Activated CD4-positive, alpha-beta memory T cell treated with anti-CD3 and anti-CD28 coated beads, Interleukin-2, amount 10 ng/mL, durations not matched to agents 7 days and 5 days (primary cell): ENCODE measurements at places on chromosomes 1 and 21. TPM values are rescaled to one million over a fixed set of nuclear protein-coding genes. Genes with fewer than 3 reads are reported as not detected.

- no peak overlapping the region for H3K4me3 ChIP-seq
- no peaks in the 10 kb centered on the region for H3K36me3 ChIP-seq
- no peaks in the 10 kb centered on the region for H3K27me3 ChIP-seq
These were observed 103.4 kb downstream of the ARHGEF10L start for GRCh38 chr1:17642943-17643342.

DNA sequence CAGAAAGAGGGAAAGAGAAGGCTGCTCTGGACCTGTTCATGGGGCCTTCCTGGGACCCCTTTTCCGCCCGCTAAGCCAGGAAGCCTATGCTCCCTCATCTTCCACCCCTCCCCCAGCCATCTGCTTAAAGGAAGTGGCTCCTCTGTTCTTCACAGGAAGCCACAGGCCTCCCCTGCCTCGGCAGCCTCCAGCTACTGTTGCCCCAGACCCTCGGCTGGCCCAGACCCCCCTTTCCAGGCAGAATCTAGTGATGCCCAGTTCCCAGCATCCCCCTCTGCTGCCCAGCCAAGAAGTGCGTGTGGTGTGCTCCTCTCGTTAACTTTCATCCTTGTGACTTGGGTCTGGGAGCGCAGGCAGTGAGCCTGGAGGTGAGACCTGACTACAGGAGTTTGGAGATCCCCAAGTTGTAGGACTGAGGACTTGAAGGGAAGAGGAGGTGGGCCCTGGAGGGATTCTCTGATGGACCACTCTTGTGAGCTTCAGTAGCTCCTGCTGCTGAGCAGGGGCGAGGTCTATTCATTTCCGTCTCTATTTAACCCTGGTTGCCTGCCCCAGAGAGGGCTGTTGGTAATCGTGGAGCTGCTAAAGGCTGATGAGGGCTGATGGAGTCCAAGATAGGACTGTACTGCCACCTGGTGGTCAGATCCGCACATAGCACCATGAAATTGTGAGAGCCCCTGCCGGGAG is 9.1 kb downstream of the IFI6 start:
- H3K4me3 ChIP-seq, result peak overlapping the region; percentile 53
- peaks cover 64% of the 10 kb centered on the region for H3K4me1 ChIP-seq
- DNase-seq, result peak; percentile 93
- H3K27me3 ChIP-seq, result no peaks in the 10 kb centered on the region
- peaks cover 31% of the 10 kb centered on the region for H3K36me3 ChIP-seq
- H3K27ac ChIP-seq, result peak overlapping the region; percentile 97

OR10J1 gene
- total RNA-seq, result not detected

GRCh38 chr1:186618401-186619170 is 61.6 kb downstream of the PTGS2 start:
- peaks cover 38% of the 10 kb centered on the region for H3K4me1 ChIP-seq
- H3K36me3 ChIP-seq, result no peaks in the 10 kb centered on the region
- no peak overlapping the region for H3K27ac ChIP-seq
- H3K4me3 ChIP-seq, result peak overlapping the region; percentile 58

DNA sequence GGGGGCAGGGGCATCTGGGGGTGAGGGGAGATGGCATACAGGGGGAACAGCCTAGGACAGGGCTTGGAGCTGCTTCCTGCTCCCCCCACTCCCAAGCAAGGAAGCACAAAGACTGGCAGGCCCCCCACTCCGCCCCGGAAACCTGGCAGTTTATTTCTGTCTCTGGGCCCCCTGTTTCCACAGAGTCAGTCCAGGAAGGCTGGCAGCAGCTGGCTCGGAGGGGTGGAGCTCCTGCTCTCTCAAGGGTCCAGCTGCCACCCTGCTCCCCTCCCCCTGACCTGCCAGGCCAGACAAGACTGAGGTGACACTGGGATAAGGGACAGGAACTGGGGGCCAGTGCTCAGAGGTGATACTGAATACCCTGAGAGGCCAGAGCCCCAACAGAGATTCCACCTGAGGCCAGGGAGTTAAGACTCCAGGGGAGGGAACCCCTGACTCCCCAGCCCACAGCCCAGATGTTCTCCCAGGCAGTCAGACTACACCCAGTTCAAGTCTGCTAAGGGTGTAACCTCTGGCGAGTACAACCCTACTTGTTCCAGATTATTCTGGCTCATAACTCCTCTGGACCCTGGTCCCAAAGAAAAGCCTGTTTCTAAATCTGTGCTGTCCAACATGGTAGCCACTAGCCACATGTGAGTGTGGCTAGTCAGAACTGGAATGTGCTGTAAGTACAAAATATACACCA is 26.3 kb downstream of the AHDC1 start:
- H3K4me1 ChIP-seq, result peaks cover 6% of the 10 kb centered on the region
- no peak overlapping the region for H3K4me3 ChIP-seq
- no peak for DNase-seq

GRCh38 chr1:223755432-223755792 is 43.1 kb downstream of the CAPN2 start:
- DNase-seq, result no peak
- H3K27me3 ChIP-seq, result no peaks in the 10 kb centered on the region
- H3K36me3 ChIP-seq, result peaks cover 80% of the 10 kb centered on the region
- no peak overlapping the region for H3K4me3 ChIP-seq

GRCh38 chr21:25456672-25457071 is 150.6 kb downstream of the MRPL39 start:
- H3K4me3 ChIP-seq, result no peak overlapping the region
- no peaks in the 10 kb centered on the region for H3K27me3 ChIP-seq
- no peak for DNase-seq
- H3K4me1 ChIP-seq, result peaks cover 45% of the 10 kb centered on the region

- H3K4me1 ChIP-seq, result peaks cover 44% of the 10 kb centered on the region
- no peaks in the 10 kb centered on the region for H3K27me3 ChIP-seq
- H3K27ac ChIP-seq, result peak overlapping the region; percentile 97
- peak overlapping the region; percentile 95 for H3K4me3 ChIP-seq
- peaks cover 41% of the 10 kb centered on the region for H3K36me3 ChIP-seq
These were observed 734 bp downstream of the MED18 start for GRCh38 chr1:28329395-28330153.

DNA sequence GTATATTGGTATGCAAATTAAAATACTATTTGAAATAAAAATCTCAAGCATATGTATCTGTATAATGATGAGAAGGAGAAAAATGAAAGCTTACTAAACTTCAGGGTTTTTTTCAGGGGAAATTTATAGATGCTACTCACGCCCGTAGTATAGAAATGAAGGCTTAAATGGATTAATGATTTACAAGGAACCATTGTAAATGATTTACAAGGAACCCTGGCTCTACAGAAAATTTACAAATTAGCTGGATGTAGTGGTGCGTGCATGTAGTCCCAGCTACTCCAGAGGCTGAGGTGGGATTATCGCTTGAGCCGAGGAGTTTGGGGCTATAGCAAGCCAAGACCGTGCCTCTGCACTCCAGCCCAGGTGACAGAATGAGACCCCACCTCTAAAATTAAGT is 150.5 kb downstream of the PCBP3 start:
- no peaks in the 10 kb centered on the region for H3K36me3 ChIP-seq
- no peak for DNase-seq
- no peaks in the 10 kb centered on the region for H3K4me1 ChIP-seq
- no peaks in the 10 kb centered on the region for H3K27me3 ChIP-seq
- H3K27ac ChIP-seq, result no peak overlapping the region

GRCh38 chr1:60898413-60898812 is 183.9 kb upstream of the NFIA start:
- no peaks in the 10 kb centered on the region for H3K36me3 ChIP-seq
- H3K4me1 ChIP-seq, result no peaks in the 10 kb centered on the region
- peaks cover 14% of the 10 kb centered on the region for H3K27me3 ChIP-seq
- no peak overlapping the region for H3K27ac ChIP-seq
- H3K4me3 ChIP-seq, result no peak overlapping the region

DNA sequence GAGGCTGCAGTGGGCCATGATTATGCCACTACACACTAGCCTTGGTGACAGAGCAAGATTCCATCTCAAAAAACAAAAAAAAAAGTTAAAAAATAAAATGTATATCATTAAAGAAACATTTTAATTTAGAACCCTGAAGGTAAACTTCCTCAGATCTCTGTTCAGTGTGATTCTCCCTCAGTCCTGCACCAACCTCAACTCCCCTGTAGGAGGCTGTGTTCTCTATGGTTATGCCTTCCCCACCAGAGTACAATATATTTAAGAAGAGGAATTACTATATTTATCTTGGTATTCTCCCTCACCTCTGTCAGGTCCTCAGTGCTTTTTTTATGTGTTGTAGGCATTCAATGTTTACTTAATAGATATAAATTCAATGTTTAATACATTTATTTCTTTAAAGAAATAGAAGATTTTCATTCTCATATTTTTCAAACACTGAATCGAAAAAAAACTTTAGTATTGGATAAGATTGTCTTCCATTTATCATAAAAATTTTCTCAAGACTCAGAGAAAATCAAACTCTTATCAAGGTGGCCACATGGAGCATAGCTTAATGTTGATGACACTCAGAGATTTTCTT is 4.8 kb upstream of the LRRC8B start:
- peak; percentile 49 for DNase-seq
- no peak overlapping the region for H3K27ac ChIP-seq
- peaks cover 13% of the 10 kb centered on the region for H3K4me1 ChIP-seq

DNA sequence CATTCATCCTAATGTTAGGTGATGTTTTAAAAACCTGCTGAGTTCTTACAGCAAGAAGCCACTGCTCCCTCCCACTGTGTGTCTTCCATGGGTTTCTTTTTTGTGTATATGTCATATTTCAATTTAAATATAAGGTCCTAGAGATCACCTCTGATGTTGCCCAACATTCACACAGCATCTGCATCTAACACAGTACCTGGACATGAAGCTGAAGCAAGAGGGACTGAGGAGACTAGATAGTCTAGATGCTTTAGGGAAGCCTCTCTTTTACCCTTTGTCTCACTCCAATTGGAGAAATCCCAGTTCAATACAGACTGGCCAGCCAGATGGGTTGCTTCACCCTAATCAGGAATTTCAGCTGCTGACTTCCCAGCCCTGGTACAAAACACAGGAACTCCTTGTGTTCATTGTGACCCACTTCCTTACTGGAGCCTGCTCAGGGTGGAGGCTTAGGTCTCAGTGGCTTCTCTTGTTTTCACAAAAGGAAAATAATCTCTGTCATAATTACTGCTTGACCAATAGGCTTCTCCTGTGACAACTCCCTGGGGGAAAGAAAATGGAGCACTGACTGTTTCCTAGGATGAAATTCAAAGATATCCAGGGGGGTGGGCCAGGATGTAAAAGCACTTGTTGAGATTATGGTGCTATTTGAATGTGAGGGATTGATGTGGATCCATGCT is 17.3 kb downstream of the BTG2 start:
- H3K27ac ChIP-seq, result peak overlapping the region; percentile 83
- peaks cover 3% of the 10 kb centered on the region for H3K27me3 ChIP-seq
- DNase-seq, result no peak
- H3K4me1 ChIP-seq, result peaks cover 85% of the 10 kb centered on the region

GRCh38 chr1:224749916-224750315 is 133.8 kb downstream of the CNIH3 start:
- no peak overlapping the region for H3K27ac ChIP-seq
- no peak for DNase-seq
- H3K36me3 ChIP-seq, result no peaks in the 10 kb centered on the region
- peaks cover 14% of the 10 kb centered on the region for H3K27me3 ChIP-seq
- H3K4me1 ChIP-seq, result peaks cover 17% of the 10 kb centered on the region

DNA sequence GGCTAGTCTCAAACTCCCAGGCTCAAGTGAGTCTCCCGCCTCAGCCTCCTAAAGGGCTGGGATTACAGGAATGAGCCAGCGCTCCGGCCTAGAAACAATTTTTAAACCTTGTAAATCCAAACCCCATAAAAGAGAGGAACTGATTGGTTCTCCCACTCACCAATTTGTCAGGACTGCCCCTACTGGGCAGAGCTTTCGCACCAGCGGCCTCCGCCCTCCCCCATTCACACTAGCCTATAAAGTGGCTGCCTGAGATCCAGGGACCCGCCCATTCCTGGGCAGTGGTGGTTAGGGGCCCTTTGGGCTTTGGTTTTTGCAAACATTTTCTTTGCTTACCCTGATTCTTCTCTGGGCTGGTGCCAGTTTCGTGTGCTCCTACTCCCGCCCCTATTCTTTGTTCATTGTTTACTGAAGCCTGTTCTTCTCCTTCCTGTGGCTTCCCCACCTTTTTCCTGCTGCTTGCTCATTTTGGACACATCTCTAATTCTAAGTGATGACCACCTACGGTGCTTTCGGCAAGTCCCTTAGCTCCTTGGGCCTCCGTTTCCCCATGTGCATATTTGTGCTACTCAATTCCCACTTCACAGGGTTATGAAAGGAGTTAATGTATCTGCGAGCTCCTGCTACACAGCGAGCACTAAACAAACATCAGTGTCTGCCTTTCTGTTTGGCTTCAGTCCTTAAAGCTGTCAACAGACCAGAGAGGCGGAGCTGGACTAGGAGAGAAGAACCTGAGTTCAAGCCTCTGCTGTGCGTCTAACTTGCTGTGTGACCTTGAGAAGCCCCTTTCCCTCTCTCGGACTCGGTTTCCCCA is 39.8 kb upstream of the CLIC4 start:
- H3K4me1 ChIP-seq, result peaks cover 44% of the 10 kb centered on the region
- peak overlapping the region; percentile 75 for H3K27ac ChIP-seq
- no peaks in the 10 kb centered on the region for H3K27me3 ChIP-seq
- H3K36me3 ChIP-seq, result no peaks in the 10 kb centered on the region

DNA sequence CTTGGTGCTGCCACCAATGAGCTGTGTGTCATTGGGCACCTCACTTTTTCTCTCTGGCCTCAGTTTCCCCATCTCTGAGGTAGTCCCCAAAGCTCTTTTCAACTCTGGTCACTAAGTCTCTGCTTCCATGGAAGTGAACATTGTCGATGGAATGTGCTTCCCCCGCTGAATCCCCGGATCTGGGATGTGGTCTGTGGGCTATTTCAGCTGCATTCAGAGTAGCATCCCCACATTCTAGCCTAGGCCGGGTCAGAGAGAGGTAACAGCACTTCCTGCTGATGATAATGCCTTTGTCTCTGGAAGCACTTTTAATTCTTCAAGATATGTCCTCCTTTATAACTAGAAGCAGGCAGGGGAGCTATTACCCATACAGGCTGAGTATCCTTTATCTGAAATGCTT is 29.8 kb downstream of the RASSF5 start:
- no peak for DNase-seq
- no peaks in the 10 kb centered on the region for H3K36me3 ChIP-seq
- H3K4me1 ChIP-seq, result no peaks in the 10 kb centered on the region
- H3K4me3 ChIP-seq, result no peak overlapping the region

GRCh38 chr21:25005388-25005787 is 601.9 kb downstream of the MRPL39 start:
- no peak overlapping the region for H3K4me3 ChIP-seq
- H3K36me3 ChIP-seq, result no peaks in the 10 kb centered on the region
- DNase-seq, result no peak
- no peak overlapping the region for H3K27ac ChIP-seq
- no peaks in the 10 kb centered on the region for H3K4me1 ChIP-seq
- no peaks in the 10 kb centered on the region for H3K27me3 ChIP-seq

GRCh38 chr1:224498574-224499170 is 64.1 kb upstream of the WDR26 start:
- peak overlapping the region; percentile 95 for H3K27ac ChIP-seq
- DNase-seq, result peak; percentile 39
- peaks cover 11% of the 10 kb centered on the region for H3K36me3 ChIP-seq
- H3K4me1 ChIP-seq, result peaks cover 71% of the 10 kb centered on the region
- no peaks in the 10 kb centered on the region for H3K27me3 ChIP-seq
